ENCODE measurements at places on chromosomes 7 and 10.
A peak's percentile ranks its signal among the peaks of the same experiment; 100 is the strongest.

GRCh38 chr7:70334871-70335270, 736.6 kb downstream of the AUTS2 start:
- DNase-seq, result no peak

- DNase-seq, result no peak
Measured at GRCh38 chr10:103502849-103503660, 9.6 kb downstream of the NEURL1 start.

DNA sequence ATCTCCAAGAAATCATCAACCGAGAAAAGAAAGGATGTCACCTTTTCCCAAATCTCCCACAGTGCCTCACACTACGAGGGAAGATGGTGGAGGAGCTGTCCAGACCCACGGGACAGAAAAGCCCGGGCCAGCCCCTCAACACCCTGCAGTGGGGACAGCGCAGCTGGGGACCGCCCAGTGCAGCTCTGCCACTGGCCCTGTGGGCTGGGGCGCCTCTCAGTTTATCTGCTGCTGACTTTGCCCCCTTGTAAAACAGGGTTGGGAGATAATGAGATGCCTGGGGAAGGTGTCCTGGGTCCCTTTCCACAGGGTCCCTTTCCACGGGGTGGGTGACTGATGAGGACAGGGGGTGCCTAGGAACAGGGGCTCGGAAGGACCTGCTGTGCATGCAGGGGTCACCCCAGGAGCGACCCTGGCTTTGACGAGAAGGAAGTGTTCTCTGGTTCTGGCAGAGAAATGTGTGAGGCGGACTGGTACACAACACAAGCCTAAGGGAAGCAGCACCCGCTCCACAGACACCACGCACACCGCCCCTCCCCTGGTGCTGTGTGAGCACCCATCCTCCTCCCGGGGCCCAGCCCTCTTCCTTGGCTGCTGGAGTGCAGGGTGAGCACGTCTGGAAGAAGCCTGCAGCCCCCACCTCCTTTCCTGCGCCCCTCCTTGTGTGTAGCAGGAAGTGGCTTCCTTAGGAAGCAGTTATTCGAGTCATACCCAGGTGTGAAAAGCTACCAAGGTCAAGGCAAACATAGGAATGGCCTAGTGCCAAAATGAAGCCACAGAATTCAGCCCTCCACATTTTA, 339.9 kb downstream of the DNAJB6 start:
- DNase-seq, result no peak

- no peak for DNase-seq
Measured at GRCh38 chr10:126839094-126839761, 66.0 kb upstream of the DOCK1 start.

DNA sequence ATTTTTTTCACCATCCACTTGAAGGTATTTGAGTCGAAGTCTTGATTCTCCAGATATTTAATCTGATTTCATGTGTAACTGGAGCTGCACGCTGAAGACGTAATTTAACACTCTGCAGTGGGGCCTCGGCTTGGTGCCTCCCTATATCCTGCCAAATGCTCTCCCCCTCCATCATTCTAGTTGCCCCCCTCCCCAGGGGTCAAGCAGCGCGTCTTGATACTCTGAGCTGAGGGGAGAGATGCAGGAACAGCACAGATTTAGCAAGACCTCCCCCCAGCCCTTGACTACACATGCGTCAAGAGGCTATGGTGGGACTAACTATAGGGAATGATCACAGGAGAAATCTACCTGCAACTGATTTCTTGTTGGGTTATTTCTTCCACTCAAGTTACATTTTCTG, 85.8 kb downstream of the PRPF18 start:
- DNase-seq, result no peak

DNA sequence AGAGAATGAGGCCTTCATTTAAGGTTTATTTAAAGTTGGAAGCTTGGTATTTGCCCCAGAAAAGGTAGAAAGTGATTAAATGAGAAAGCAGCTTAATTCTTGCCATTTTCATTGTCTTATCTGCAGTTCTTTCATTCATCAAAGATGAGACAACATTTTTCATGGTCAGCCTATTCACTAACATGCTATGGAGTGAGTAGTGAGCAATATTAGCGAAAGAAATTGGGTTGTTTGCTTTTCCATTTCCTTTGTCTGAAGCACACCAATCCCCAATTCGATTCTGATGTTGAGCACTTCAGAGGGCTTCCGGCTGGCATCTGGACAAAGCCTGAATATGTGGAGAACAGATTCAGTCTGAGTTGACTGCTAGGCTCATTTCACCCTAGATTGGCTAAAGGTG, 317.2 kb downstream of the BBS9 start:
- no peak for DNase-seq

- DNase-seq, result no peak
Measured at GRCh38 chr10:77741746-77742145, 104.1 kb upstream of the KCNMA1 start.

DNA sequence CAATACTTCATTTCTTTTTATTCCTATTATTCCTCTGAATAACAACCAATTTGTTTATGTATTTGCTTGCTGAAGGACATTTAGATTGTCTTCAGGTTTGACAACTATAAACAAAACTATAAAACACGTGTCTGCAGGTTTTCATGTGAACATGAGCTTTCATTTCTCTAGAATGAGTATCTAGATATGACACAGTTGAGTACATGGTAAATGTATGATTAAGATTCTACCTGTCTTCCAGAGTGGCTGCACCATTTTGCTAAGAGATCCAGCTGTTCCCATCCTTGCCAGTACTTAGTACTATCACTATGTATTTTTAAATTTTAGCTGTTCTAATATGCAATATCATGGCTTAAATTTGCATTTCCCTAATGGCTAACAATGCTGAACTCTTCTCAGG, 10.1 kb downstream of the MCMBP start:
- DNase-seq, result no peak

GRCh38 chr7:14381306-14381705, 391.8 kb upstream of the ETV1 start:
- peak; percentile 45 for DNase-seq

DNA sequence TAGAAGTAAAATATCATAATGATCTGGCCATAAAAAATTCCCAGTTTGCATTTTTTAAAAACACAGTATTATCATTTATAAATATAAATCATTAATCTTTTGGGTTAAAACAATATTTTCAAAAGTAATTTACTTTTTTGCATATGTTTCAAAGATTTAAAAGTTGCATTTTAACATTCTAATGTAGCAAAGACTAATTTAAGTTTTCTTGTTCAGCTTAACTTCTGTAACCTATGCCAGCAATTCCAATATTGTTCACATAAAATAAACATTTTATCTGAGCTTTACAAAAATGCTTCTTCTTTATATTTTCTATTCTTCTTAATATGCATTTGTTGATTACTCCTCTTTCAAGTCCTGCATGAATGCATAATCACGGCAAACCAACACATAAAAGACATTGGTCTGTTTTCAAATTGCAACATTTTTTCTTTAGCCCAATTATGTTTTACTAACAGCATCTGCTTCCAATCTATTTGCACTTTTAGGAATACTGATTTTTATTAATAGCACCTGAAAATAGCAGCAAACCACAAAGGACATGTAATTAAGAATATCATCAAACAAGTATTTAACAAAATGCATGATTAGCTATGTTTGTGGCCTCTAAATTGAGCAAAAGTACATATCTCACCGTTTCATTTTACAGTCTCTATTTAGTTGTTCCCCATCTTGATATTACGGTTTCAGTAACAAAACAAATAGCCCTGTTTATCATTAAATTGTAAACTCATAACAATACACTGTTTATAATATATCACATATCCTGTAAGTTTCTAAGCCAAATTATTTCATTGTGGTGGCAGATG, 286.9 kb upstream of the NFE2L3 start:
- DNase-seq, result no peak

GRCh38 chr7:80467069-80467468, 44.8 kb downstream of the GNAT3 start:
- DNase-seq, result no peak

- no peak for DNase-seq
Measured at GRCh38 chr10:30830315-30831230, 201.0 kb upstream of the LYZL2 start.

GRCh38 chr10:28250782-28251181, 52.1 kb downstream of the MPP7 start:
- peak; percentile 35 for DNase-seq

- no peak for DNase-seq
Measured at GRCh38 chr7:159117366-159118196, 27.1 kb downstream of the VIPR2 start.

DNA sequence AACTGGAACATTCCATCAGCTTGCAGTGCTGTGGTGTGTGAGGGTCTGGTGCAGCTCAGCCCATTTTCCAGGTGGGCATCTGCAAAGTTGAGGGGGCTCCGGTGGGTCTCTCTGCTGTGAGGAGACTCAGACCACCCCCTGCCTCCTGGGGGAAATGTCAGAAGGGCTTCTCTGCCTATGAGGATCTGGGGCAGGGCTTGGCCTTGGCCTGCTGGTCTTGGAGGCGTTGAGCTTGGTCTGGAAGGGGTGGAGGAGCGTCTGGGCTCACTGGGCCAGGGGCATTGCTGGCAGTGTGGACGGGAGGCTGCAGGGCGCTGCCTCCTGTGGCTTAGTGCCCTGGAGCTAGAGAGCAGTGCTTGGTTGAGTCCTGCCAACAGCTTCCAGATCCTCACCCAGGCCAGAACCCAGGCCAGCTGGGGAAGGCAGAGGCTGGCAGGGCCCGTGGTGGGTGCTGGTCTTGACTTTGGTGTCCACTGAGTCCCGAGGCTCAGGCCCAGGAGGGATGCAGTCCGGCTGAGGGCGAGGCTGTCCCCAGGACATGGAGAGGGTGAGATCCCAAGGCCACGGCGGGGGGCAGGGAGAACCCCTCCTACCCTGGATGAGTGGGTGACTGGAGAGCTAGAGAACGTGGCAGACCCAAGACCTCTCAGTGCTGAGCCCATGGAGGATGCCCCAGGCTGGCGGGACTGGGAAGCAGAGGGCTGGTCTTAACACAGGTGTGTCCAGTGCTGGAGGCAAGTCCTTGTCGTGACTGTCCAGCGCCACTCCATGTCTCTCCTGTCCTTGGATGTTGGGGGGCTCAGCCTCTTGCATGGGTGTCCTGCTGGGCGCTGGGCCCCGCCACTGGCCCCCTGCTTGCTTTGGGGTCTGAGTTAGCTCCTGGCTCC, 2.8 kb downstream of the SPRN start:
- DNase-seq, result no peak

DNA sequence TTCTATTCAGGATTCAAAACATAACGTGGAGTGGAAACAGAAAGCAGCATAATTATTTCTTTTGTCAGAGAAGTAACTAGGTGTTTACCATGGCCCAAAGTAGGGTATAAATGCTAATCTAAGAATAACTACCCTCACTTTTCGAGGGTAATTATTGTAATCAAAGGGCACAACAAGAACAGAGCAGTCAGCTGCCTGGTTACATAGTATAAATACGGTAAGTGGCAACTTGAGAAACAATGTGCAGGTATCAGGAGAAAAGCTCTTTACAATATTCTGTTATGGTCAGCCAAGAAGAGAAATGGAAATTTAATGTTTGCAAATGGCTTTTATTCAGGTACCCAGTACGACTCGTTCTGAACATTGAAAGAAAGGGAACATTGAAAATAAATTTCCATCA, 242.0 kb upstream of the NPY start:
- no peak for DNase-seq

DNA sequence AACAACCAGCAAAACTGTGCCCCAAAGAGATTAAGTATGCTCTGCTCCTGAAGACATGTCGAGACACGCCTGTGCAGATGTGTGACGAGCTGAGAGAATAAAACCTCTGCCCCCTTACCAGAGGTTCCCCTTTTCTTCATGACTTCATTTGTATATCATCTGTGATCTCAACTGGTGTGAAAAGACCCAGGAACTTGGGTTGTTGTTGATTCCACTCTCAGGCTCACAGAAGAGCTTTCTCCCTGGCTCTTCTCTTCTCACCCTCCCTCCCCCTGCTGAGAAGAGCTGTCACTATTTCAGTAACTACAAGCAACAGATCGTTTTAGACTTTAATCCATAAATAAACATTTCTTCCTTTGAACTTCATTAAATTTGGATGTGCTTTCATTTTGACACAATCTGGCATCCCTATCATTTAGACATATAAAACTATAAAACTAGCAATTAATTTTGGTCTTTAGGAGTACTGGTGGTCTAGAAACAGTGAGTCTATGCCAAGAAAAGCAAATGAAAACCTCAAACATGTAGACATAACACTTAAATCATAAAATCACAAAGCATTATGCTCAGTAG, 179.3 kb upstream of the FZD8 start:
- DNase-seq, result peak; percentile 37

DNA sequence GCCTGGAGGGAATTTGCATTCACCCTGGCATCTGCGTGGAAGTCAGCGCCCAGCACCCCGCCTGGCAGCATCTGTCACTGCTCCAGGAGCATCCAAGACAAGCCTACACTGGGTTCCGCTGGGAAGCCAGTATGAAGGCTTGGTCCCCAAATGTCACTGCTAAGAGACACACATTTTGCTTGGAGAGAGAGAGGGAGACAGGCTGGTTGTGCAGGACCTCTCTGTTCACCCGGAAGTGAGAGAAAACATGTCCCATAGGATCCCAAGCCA, 119.5 kb downstream of the SEC23IP start:
- DNase-seq, result no peak

GRCh38 chr7:192701-193480, 520 bp downstream of the FAM20C start:
- DNase-seq, result no peak

- DNase-seq, result no peak
Measured at GRCh38 chr7:91780521-91780920, 100.0 kb downstream of the MTERF1 start.

DNA sequence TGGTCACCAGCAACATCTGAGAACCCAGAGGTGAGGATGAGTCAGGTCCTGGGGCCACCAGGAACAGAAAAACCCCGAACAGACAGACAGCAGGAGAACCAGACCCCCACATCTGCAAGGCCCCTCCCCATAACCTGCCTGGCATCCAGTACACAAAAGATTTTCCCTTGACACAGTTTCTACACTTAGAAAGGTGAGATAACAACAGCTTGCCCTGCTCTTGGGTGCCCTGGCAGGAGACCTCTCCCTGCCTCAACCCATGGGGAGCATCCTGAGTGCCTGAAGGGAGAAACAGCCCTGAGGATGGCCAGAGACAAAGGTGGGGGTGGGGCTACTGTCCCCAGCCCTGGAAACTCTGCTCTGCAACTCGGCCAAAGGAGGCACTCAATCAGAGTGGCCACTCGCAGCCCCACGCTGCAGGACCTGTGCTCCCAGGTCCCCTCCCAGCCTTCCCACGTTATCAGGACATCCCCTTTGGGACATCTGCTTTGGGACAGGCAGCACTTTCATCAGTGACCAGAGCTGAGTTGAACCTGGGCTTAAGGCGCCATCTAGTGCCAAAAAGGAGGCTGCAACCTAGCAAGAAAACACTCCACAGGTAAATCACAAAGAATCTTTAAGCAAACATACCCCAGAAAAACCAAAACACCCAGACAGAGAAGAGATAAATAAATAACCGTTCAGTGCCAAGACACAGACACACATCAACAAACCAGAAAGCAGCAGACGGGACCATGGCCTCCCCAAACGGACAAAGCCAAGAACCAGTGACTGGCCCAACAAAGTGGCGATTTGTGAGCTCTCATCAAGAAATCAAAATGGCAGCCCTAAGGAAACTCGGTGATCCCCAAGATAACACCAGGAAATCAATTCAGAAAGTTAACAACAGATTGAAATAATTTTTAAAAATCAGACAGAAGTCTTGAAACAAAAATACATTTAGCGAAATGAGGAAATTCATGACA, 233.7 kb downstream of the PTPRN2 start:
- DNase-seq, result no peak
